ENCODE measurements at places on chromosomes 5 and 9.

- no peak for DNase-seq
Measured at GRCh38 chr9:95574176-95574575, 57.4 kb upstream of the PTCH1 start.

- DNase-seq: no peak
Measured at GRCh38 chr9:129718647-129719046, 34.2 kb downstream of the PTGES start.

DNA sequence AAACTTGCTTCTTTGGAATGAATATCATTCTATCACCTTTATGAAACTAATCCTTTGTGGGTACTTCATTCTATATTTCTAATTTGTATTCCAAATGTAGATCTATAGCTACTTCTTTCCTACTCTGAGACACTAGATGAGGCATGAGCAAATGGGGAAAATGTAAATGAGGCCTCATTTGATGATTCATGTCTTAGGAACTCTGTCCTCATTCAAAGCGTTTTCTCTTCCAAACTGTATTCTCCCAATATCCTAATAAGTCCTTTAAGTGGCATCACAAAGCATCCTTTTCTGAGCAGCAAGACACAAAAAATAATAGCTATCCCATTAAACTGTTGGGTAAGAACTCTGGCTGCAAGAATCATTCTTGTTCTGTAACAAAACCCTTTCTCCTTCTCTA lies 56.1 kb downstream of the TTLL11 start:
- no peak for DNase-seq

- DNase-seq: no peak
Measured at GRCh38 chr5:124401476-124402143, 344.8 kb downstream of the ZNF608 start.

GRCh38 chr5:159514229-159514810 lies 184.0 kb upstream of the IL12B start:
- no peak for DNase-seq

DNA sequence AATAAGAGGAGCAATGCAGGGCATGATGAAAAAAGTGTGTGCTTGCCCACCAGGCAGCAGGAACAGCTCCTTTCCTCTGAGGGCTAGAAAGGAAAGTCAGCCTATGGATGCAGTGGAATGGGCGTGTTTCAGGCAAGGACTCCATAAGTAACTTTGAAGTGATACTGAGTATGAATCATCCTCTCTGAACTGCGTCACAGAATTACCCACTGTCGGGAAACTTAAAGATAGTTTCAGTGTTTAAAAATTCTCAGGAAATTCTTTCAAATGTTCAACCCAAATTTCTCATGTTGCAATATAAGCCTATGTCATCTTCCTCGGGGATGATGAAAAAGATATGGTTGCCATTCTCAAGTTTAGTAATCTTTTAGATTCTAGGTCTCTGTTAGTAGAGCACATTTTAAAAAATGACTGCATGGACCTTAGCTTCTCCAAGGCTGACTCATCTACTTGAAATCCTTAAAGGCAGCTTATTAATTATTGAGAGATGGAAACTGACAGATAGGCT lies 27.7 kb downstream of the PTCD2 start:
- no peak for DNase-seq

DNA sequence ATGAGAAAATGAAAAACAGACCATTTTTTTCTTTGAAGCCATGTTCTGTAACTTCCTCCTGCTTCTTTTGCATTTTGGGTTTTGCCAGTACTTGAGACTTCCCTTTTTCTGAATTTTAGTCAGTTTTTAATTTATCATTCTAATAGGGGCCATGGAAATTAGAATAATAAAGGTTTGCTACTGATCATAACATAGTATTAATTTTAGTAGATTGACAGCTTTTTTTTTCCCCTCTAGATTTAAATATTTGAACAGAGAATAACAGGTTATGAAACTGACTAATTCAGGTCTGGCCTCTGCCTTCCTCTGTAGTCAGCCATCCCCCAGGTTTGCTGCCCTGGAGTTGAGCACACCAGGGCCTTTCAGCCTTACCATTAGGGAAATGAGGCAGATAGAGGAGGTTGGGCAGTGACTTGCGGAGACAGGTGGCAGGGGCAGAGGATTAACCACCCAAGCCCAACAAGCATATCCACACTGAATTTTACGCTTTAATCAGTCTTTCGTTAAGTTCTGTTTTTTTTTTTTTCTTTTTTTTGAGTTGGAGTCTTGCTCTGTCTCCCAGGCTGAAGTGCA lies 80.1 kb upstream of the TNFAIP8 start:
- no peak for DNase-seq

GRCh38 chr9:88747768-88748167 lies 212.8 kb downstream of the NXNL2 start:
- DNase-seq: no peak

Data from activated gamma-delta T cell treated with Interleukin-2 at 50 U/mL for 16 hours (primary cell).